ENCODE measurements at places on chromosomes 7 and 10.

DNA sequence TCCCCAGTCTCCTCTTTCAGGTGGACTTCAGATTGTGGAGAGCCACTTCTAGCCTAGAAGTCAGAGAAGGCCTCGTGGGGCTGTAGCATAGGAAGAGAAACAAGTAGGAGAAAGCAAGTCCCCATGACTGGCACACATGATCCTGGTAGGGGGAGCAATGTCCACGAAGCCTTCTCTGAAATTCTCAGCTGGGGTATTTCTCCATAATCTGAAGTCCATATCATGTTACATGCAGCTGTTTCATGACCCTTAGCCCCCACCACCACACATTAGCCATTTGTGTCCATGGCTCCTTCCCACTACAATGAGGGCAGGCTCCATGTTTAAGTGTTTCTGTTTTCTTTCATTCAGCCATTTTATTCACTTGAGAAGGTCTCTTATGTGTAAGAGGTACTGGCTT lies 43.2 kb downstream of the LAMB4 start:
- no peak for DNase-seq

DNA sequence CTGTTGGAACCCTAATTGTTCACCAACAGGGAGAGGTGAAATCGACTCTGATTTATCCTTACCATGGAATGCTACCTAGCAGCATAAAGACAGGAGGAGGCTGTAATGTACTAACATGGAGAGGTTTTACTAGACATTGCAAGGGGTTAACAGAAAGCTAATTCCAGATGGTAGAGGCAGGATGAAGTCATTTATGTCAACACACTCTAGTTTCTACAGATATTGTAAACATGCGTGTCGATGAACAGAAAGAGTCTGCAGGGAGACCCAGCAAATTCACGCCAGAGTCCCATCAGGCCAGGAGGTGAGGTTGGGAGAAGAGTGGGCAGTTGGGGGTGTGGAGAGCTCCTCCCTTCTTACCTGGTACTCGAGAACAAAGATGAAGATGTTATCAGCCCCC lies 7.0 kb downstream of the NPC1L1 start:
- no peak for DNase-seq

GRCh38 chr10:48414778-48415177 lies 108.3 kb downstream of the MAPK8 start:
- no peak for DNase-seq

DNA sequence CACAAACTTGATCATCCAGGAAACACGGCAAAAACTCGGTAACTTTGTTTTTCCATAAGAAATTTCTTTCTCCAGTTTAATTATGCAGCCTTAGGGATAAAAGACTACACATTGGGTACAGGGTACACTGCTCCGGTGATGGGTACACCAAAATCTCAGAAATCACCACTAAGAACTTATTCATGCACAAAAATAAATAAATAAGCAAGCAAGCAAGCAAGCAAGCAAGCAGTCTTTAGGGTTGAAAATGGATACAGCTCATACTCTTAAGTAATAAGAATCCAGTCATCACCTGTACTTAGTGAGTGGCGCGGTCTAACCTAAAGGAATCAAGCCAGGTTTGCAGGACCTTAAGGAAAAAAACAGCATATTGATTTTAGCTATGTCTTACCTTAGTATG lies 30.0 kb downstream of the MCM10 start:
- DNase-seq, result no peak

- DNase-seq, result no peak
Measured at GRCh38 chr10:28072573-28072972, 73.7 kb upstream of the ODAD2 start.

GRCh38 chr7:100090527-100091410 lies 2.0 kb downstream of the COPS6 start:
- DNase-seq, result no peak

DNA sequence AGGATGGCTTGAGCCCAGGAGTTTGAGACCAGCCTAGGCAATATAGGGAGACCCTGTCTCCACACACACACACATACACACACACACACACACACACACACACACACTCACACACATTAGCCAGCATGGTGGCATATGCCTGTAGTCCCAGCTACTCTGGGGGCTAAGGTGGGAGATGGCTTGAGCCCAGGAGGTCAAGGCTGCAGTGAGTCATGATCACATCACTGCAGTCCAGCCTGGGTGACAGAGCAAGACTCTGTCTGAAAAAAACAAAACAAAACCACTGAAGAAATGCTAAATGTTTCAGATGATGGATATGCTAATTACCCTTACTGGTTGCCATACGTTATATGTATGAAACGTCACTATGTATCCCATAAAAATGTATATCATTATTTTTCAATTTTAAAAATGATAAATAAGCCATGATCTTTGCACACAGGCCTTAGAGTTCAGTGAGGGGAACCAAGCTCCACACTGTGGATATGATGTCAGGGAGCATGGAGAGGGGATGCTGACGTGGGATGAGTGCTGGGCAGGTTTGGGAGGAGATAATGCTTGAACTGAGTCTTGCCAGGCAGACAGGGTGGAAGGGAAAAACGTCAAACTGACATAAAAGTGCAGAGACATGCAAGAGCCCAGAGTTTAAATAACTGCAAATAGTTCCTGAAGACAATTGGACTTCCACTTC lies 45.9 kb upstream of the ARHGAP12 start:
- DNase-seq, result no peak

- DNase-seq, result no peak
Measured at GRCh38 chr7:112156412-112156811, 49.8 kb downstream of the DOCK4 start.

DNA sequence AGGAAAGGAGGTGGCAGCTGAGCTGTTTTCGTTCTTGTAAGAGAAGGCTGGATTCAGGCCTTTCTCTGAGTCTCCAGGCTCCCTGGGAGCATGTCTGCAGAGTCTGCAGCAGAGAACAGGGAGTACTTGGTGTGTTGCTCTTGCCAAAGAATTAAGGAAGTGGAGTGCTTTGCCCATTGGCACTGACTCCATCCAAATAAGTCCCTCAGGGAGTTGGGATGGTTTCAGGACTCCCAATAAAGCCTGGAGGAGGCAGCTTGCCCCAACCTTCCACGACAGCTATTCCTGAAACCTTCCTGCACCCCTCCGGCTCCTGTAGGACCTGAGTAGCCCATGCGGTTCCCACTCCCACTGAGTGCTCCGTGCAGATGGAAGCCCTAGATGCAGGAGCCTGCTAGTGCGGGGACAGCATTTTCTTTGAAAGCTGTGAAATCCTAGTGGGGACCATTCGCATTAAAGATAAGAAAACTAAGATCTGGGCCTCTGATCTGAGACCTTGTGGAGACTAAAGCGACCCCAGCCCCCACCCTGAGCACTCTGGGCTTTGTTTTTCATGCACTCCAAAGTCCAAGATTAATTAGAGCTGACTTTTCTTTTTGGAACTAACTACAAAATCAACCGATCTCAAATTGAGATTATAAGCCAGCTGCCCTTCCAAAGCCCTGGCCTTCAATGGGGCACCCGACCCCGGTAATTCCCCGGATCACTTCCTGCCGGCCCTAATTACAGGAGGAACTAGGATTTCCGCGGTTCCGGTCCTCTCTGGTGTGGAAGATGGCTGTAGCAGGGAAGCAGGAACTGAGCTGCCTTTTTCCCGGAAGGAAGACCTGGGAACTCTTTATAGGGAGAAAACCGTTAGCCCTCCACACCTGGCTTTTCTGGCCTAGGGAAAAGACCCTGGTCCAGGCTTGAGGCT lies 110.2 kb downstream of the COL13A1 start:
- DNase-seq, result no peak

DNA sequence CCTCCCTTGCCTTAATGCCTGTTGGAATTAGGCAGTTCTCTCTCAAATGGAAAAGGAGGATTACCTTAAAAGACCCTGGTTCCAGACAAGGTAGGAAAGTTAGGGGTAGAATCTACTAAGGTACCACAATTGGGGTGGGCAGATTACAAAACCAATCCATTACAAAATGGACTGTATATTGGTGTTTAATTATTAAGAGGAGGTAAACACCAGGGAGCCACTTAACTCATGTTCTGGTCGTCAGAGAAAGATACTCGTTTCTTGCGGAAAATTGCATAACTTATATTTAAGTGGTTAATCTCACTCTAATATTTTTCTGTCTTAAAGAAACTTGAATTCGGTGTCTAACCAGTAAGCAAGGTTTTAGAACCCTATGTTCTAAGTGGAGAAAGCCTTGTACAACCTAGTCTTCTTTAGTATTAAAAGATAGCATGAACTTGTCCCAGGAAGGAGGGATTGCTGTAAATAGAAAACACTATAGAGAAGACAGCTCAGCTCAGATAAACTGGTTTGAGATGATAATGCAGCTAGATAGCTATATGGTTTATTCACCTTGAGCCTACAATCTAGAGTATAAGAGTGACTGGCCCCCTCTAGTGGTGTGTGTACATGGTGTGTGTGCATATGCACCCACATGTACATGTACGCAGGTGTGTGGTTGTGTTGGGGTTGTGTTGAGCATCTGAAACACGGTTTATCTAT lies 58.0 kb upstream of the STRIP2 start:
- DNase-seq, result peak; percentile 30

DNA sequence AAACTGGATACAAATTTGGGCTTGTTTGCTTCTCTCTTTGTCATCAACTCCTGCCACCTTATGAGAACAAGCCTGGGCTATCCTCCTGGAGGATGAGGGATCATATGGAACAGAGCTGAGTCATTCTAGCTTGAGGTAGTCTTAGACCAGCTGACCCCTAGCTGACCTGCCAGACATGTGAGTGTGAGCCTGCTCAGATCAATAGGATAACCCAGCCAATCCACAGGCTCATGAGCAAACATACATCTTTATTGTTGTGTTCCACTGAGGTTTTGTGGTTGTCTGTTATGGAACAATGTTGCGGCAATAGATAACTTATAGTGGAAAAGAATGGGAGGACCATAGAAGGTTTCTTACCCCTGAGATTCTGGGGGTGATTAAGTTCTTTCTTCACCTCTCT lies 54.5 kb upstream of the FAM180A start:
- no peak for DNase-seq

GRCh38 chr7:84565345-84566074 lies 370.9 kb upstream of the SEMA3A start:
- no peak for DNase-seq

- DNase-seq, result no peak
Measured at GRCh38 chr7:66377045-66377444, 171.9 kb downstream of the TPST1 start.

GRCh38 chr10:74156919-74157289 lies 5.9 kb downstream of the ADK start:
- DNase-seq, result no peak

DNA sequence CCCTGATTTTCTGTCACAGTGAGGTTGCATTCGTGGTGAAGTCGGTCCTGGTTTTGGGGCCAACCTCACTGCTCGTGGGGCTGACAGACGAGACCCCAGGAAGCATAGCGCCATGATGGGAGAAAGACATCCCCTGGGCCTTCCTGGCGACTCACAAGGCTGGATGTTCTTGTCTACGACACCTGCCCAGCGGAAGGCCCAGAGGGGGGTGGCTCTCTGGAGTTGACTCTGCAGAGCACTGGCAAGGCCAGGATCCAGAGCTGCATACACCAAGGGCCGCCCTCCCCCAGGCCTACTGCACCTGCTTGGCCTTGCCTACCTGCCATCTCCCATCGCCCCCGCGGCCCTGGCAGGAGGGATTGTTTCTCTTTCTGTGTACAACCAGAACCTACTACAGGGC lies 608.9 kb downstream of the PTPRN2 start:
- no peak for DNase-seq
